ENCODE measurements at places on chromosomes 1 and 21.

- DNase-seq = no peak
- peaks cover 13% of the 10 kb centered on the region for H3K4me1 ChIP-seq
- H3K36me3 ChIP-seq = no peaks in the 10 kb centered on the region
- peak overlapping the region; percentile 68 for H3K27ac ChIP-seq
- H3K27me3 ChIP-seq = no peaks in the 10 kb centered on the region
Measured at GRCh38 chr1:207922554-207922953, 11.6 kb upstream of the CD34 start.

GRCh38 chr21:28455253-28455600, 537.5 kb downstream of the LTN1 start:
- no peak overlapping the region for H3K27ac ChIP-seq
- no peak overlapping the region for H3K4me3 ChIP-seq
- H3K27me3 ChIP-seq = no peaks in the 10 kb centered on the region
- no peak for DNase-seq
- H3K4me1 ChIP-seq = no peaks in the 10 kb centered on the region
- no peaks in the 10 kb centered on the region for H3K36me3 ChIP-seq

DNA sequence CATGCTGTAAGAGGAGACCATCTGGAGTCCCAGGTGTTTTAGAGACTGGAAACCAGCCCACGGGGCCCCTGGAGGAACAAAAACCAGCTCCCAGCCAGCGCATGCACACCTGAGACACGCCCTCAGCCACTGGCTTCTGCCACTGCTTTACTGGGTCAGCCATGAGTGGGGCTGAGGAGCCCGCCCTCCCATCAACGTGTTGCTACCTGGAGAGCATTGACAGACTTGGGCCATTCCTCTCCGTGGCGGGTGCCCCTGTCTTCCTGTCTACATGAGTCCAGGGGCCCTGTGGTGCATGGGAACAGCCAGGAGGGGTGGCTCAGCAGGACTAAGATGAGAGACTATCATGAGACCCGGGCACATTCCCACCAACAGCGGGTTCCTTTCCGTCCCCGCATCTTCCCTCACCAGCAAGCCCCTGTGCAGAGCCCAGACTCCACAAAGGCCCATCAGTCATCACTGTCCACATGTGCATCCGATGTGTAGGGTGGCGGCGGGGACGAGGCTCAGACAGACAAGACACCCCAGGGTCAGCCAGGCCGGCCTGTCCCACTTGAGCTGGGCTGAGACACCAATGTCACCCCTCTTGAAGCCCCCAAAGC, 45.4 kb upstream of the POFUT2 start:
- DNase-seq = no peak
- no peaks in the 10 kb centered on the region for H3K36me3 ChIP-seq
- peaks cover 32% of the 10 kb centered on the region for H3K4me1 ChIP-seq
- no peak overlapping the region for H3K4me3 ChIP-seq
- H3K27ac ChIP-seq = no peak overlapping the region

DNA sequence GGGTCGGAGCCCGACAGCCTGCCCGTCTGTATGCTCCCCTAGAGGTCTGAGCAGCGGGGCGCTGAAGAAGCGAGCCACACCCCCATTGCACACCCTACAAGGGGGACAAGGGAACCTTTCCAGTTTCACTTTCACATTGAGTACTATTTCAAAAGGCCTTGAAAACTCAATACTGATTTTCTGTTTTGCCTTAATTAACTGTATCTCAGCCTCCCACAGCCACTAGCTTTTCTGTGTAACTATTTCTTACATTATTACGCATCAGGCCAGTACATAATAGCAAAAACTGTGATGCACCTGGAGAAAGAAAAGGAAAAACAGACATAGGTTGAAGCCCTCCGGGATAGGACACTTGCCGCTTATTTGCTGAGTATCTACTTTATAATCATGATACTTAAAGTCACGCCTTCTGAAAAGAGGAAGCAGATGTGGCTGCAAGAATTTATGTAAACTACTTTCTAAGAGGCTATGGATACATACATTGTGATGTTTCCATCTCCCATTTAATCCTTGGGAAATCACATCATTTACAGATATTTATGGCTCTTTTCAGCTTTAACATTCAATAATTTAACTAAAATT, 1719.5 kb downstream of the MRPL39 start:
- H3K4me3 ChIP-seq = no peak overlapping the region
- DNase-seq = no peak
- H3K4me1 ChIP-seq = no peaks in the 10 kb centered on the region
- H3K36me3 ChIP-seq = no peaks in the 10 kb centered on the region

Data from esophagus squamous epithelium (tissue), 5 donors.